ACHN (cell line): ENCODE measurements at places on chromosomes 2 and 18.

DNA sequence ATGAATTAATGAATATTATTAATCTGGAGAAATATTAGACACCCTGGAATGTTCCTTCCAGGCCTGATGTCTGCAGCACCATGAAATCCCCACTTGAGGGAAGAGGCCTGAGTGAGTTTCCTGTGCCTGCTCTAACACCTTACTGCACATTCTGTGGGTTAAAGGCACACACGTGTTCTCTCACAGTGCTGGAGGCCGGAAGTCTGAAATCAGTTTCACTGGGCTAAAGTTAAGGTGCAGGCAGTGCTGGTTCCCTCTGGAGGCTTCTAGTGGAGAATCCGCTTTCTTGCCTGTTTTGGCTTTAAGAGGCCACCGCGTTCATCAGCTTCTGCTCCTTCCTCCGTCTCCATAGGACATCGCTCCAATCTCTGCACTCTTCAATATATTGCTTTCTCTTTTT is 48.7 kb downstream of the ACKR3 start:
- no peak for DNase-seq

- DNase-seq = no peak
Observed at GRCh38 chr2:41116106-41116797, 664.4 kb upstream of the SLC8A1 start.

DNA sequence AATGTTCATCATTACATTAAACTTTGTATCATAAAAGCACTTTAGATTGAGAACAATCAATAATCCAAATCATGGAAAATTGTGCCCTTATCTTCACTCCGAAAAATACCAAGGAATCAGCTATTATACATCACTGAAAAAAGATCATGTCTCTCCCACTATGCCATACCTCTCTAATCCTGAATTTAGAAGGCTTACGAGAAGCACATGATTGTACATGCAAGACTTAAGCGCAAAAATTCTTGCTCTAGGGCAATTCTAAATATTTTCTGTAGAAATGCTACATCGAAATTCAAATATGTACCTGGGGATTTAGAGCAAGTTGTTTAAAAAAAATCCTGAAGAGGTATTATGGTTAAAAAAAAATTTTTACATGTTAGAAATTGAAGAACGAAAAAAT is 1.3 kb downstream of the CYTIP start:
- no peak for DNase-seq

GRCh38 chr2:85324639-85325465 is 2.9 kb downstream of the TGOLN2 start:
- peak; percentile 26 for DNase-seq

DNA sequence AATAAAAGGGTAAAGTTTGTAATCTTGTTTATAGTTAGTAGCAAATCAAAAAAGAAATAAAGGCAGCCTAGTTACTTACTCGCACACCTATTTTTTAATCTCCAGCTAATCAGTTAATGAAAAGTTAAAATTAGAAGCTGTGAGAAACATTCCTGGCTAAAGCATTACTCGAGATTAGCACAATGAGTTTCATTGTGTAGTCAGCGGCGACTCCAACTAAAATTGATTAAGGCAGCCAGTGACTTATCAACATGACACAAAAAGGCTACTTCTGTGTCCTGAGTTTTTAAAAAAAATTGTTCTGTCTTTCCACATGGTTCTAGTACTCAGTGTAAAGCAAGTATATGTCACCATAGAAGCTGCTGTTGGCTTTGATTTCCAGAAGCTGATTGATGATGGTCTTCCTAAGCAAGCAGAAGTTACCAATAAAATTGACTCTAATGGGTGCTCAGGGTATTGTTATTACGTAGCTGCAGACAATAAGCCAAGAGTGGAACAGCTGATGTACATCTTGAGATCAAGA is 159.2 kb downstream of the CPS1 start:
- DNase-seq = no peak

- peak; percentile 34 for DNase-seq
Observed at GRCh38 chr2:214604861-214605260, 194.0 kb downstream of the VWC2L start.

GRCh38 chr18:46939337-46939963 is 22.0 kb downstream of the KATNAL2 start:
- peak; percentile 36 for DNase-seq

GRCh38 chr2:136068581-136069227 is 49.2 kb downstream of the CXCR4 start:
- no peak for DNase-seq

DNA sequence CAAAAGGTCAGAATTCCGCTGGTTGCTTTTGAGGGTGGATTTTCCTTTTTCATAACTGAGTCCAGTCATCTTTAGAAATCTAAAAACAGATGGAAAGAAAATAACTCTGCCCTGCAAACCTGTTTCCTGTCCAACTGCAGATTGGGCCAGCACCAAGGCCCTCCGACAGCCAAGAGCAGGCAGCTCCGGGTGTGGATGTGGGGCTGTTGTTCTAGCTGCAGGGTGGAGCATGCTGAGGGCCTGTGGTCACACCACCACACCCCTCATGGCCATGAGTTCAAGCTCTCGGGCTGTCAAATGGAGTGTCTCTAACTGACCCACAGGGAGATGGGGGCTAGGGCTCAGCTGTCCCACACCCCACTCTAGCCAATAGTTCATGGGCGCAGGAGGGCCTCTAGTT is 69.3 kb upstream of the BZW1 start:
- DNase-seq = no peak

- no peak for DNase-seq
Observed at GRCh38 chr18:34050661-34051060, 174.1 kb downstream of the NOL4 start.

DNA sequence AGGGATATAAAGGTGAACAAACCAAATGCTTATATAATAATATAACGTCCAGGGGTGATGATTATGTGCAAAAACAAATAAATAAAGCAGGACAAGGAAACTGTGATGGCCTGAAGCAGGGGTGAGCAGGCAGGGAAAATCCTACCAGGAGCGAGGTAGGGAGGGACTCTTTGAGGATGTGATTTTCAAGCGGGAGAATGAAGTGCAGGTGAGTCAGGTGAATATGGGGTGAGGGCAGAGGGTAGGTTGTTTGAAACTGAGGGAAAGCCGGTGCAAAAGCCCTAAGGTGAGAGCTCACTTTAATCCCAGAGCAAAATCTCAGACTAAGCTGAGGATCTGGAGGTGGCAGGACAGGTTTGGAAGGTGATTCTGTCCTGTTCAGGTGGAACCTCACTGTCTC is 40.7 kb downstream of the CYP26B1 start:
- DNase-seq = no peak

- no peak for DNase-seq
Observed at GRCh38 chr18:62875323-62875722, 160.0 kb downstream of the PHLPP1 start.

DNA sequence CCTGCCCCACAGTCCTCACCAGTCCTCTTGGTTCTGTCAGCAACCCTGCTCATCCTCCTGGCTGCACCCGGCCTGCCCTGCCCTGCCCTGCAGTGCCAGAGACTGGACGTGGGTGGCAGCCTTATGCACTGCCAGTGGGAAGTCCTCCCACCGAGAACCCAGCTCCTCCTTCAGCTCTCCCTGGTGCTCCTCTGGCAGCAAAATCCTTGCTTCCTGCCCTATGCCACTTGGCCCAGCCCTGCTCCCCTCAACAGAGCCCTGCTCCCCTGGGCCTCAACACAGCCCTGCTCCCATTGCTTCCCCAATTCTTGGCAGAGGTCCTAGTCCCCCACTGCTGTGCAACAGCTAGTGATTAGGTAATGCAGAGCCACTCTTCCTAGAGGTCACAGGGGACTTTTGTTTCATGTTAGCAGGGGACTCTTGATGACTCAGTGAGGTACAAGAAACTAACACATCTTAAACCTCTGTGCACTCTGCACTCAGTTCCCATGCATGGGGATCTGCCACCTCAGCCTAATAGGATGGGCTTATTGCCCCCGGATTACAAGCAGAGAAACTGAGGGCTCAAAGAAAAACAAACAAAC is 58.0 kb upstream of the EDAR start:
- DNase-seq = no peak

- DNase-seq = no peak
Observed at GRCh38 chr2:175734686-175735085, 267.4 kb downstream of the LNPK start.

DNA sequence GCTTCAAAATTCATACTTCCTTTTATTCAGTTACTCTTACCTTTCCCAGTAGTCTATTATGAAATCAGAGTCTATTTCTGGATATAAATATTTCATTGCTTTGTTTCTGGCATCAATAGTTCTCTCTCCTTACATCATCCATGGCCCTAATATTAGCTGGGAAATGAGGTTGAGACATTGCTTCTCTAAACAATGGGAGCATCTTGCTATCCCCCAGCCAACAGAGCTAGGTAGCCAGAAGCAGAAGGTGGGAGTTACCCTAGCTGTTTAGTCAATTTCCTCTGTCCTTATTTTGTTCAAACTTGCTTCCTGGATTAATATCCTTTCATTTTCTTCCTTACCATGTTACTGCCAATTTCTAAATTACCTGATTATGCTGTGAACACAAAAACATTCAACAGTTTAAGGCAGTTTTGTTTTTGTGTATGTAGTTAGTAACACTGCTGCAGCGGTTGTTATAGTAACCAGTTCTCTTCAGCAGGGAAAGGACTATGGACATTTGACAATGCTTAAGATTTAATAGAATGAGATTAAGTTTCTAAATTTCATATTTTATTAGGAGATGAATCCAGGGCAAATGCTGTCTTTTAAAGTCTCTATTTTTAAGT is 160.5 kb upstream of the KCNJ3 start:
- no peak for DNase-seq

DNA sequence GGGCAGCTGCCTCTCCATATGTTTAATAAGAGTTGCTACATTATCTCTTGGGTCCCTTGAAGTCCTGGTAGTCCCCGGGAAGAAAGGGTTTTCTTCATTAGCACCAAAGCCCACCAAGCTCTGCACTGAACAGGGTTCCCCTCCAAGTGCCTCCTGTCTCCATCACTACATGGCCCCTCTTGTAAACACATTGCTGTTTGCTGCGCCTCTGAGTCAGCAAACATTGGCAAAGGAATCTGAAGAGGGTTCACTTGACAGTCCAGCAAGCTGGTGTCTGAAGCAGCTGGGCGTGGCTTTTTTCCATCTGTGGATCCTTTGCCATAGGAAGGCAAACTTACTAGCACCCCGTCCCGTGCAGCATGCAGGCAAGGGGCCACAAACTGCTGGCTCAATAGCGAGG is 82.8 kb downstream of the TEX51 start:
- no peak for DNase-seq

DNA sequence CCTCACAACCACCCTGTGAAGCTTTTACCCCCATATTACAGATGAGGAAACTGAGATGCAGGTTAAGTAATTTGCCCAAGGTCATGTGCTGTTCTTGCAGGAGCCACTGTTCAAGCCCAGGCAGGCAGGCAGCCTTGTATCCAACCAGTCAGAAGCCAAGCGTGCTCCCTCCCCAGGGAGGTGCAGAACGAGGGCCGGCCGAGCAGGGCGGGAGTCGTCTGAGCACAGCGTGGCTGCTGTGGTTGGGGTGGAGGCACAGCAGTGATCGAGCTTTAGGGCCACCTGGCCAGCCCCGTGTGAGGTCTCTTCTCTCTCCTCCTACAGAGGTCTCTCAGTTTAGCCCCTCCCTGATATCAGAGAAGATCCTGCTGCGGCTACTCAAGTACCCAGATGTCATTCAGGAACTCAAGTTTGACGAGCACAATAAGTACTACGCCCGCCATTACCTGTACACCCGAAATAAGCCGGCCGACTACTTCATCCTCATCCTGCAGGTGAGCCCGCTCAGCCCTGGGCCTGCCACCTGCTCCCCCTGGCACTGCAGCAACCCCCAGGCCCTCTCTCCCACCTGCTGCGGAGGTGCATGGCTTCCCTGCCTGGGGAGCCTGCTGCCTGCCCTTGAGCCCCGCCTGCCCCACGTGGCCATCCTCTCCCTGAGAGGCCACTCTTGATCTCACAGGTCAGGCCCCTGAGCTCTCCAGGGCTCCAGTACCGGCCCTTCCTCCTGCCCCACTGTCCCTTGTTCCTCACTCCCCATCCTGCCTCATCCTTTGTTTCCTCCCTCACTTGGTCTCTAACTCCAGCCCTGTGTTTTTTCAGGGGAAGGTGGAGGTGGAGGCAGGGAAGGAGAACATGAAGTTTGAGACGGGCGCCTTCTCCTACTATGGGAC is 17.1 kb upstream of the CNNM3 start:
- no peak for DNase-seq

- DNase-seq = no peak
Observed at GRCh38 chr2:240965296-240965904, 33.0 kb upstream of the SNED1 start.

DNA sequence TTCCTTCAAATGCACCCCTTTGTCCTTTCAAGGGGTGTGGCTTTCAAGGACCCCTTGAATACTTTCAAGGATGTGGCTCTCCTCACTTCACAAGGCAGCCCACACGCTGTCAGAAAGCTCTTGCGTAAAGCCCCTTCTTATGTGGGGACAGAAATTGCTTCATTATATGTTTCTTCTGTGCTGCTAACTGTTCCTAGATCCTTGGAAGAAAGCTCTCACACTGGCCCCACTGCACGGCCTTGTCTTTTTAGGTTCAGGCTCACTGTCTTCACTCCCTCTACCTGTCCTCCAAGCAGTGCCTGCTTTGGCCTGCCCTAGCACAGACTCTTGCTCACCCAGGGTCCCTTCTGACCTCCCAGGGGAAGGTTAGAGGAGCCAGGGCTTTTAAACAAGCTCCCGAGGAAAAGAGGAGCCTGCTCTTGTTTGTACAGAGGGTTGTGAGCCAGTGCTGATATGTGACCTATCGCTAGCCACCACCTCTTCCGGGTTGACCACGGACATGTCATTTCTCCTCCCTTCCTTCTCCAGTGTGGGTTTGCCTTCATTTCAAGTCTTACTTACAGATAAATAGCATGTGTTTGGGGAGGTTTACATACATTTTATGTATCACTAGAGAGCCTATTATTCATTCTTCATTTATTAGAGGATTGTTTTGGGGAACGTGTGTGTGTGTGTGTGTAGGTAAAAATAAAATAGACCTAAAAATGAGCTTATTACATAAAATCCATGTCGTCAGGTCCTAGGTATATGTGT is 94.7 kb downstream of the RTN4 start:
- peak; percentile 51 for DNase-seq

DNA sequence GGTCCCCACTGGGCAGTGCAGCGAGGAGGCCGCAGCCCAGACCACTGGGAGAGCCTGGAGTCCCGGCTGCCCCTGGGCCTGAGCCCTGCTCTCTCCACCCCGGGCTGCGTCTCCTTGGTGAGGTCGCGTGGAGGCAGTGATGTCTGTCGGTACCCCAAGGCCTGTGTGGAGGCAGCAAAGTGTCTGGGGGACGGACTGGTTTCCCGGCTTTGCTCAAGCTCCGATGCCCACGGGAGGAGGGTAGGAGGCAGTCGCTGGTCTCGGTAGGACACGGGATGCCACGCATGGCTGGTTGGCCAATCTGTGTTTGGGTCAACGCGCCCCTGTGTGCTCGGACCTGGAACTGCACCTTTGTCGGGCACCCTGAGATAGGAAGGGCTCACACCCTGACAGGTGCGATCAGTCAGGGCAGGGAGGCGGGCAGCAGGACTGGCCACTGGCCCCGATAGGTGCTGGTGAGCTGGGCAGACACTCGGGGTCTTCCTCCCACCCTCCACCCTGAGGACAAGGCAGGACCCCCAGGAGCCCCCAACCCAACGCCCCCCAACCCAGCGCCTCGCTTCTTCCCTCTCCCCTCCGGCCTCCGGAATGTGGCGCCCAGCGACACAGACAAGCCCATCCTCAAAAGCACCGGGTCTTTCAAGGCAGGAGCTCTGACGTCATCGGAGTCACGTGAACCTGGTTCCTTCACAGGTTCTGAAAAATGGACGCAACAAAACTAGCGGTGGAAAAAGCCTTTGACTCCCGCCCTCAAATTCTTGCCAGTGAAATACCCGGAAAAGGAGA is 288.6 kb downstream of the NDUFA10 start:
- DNase-seq = no peak

- no peak for DNase-seq
Observed at GRCh38 chr2:30422444-30423040, 24.5 kb upstream of the LCLAT1 start.
